ENCODE measurements at places on chromosomes 11 and 22.

DNA sequence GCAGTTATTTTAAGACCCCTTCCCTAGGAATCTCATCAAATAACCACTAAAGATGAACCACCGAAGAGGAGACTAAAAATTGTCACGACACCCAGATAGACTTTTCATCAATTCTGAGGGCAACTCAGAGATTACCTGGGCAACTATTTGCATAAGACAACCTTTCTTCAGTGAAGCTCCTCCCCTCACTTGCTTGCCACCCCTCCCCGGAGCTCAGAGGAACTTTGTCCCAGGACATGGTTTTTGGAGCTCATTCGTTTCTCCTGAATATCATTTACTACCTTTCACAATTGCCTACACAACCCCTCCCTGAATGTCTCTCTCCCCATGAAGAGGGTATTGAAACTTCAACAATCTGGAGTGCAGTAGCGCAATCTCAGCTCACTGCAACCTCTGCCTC, 3.9 kb downstream of the AGBL2 start:
- no peak for DNase-seq

DNA sequence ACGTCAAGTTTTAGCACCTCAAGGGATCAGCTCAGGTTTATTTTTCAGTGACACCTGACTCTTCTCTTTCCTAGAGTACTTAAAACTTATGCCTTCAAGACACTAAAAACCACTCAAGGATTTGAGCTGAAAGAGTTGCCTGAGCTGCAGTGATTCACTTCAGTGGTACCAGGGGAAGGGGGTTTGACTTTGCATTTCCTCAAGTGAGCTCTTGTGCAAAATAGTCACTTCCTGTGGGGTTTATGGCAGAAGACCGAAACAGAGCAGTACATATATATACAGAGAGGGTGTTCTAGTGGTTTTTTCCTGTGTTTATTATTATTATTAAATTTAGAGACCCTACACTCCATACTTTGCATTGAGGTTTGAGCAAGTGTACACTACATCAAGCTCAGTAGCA, 60.7 kb downstream of the DBX1 start:
- no peak for DNase-seq

GRCh38 chr11:71214553-71215424, 37.6 kb downstream of the SHANK2 start:
- no peak for DNase-seq

DNA sequence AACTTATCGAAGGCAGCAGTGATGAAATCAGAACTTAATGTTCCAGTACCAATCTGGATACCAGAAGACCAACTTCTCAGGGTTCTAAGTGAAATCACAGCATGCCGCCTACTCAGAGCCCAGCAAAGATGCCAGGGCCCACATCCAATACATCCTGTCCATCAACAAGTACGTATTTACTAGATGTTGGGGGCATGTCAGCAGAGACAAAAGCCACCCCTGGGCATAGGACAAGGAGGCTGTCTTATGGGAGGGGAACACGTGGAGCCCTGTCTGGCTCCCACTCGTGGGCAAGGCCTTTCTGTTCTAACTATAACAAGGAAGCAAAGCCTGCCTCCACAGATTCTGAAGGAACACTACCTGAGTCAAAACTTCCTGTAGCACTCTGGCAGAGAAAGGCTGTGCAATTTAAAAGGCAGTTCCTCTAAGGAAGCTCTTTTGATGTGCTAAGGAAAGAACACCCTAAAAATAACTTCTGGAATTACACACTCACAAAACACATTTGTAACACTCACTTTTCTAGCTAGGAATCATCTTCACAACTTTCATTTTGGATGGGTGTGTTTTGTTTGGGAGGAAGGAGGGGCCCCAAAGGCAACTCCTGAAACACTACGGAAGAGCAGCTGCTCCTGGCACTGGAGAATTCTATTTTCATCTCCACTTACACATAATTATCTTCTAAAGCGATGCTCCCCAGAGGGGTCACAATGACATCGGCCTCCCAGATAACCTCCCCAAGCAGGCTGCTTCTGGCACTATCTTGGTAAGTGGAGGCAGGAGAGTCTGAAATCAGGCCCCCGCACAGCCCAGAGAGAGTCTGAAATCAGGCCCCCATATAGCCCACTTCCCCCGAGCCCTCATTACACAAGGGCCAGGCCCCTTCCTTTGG, 14.2 kb downstream of the SMCO4 start:
- no peak for DNase-seq
